ENCODE measurements at places on chromosomes 13 and 19.
A peak's percentile ranks its signal among the peaks of the same experiment; 100 is the strongest.

DNA sequence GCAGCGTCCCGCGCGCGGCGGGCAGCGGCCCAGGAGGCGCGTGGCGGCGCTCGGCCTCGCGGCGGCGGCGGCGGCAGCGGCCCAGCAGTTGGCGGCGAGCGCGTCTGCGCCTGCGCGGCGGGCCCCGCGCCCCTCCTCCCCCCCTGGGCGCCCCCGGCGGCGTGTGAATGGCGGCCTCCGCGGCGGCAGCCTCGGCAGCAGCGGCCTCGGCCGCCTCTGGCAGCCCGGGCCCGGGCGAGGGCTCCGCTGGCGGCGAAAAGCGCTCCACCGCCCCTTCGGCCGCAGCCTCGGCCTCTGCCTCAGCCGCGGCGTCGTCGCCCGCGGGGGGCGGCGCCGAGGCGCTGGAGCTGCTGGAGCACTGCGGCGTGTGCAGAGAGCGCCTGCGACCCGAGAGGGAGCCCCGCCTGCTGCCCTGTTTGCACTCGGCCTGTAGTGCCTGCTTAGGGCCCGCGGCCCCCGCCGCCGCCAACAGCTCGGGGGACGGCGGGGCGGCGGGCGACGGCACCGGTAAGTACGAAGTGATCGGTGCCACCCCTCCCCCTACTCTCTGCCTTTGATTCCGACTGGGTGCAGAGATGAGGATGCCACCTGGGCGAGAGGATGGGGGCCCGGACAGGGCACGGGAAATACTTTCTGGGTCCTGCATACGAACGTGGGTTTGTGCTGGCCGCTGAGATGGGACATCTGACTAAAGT lies 874 bp downstream of the TRIM28 start:
- DNase-seq = peak; percentile 79

GRCh38 chr13:36862722-36863121 lies 43.7 kb downstream of the RFXAP start:
- DNase-seq = no peak

DNA sequence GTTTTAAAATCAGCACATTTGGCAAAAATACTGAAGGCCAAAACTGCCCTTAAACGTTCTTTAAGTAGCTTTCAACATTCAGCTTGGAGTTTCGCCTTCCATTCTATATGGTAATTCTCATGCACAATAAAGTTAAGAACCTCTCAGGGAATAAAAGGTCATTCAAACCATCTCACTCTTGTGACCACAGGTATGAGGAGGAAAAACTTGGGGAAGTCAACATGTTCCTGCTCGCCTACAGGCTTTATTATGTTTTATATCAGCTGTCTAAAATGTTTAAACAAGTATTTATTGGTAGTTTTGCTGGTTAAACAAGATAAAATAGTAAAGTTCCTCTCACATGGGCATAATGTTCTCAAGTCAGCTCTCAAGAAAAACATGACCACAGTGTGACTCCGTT lies 19.9 kb upstream of the TM9SF2 start:
- DNase-seq = no peak

DNA sequence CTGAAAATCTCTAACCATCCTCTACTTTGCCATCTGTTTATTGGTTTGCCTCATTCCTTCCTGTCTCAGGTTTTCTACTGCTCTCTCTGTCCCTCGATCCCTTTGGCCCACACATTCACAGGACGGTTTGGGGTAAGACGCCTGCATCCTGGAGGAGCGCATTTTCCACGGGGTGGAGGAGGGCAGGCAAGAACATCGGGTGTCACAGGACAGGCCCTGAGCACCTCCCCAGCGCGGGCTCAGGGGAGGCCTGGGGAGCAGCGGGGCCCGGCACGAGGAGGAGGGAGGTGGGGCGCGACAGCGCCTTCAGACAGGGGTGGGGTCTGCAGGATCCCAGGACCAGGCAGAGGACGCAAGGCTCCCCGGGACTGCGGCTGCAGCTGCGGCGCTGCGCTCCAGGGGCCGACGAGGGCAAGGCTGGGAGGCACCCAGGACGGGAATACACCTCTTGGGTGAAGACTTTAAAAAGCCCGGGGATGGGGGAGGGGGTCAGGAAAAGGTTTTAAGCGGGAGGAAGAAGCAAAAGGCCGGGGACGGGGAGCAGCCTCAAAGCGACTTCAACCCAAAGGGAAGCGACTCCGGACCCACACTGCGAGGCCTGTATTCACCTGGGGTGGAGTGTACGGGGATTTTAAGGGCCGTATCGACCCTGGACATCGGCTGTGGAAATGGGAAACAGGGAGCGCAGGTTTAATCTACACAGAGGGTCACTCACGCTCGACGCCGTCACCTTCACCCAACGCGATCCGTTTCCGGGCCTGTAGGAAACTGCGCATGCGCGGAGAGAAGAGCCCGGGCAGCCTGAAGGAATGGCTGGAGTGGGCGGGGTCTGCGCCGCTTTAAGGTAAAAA lies at the start of gene ZNF415:
TSS of gene ZNF415 (minus strand) at position 770 of the 851 bp plus-strand sequence. CDS start 10,234 bp downstream, outside the sequence.
- peak; percentile 67 for DNase-seq

DNA sequence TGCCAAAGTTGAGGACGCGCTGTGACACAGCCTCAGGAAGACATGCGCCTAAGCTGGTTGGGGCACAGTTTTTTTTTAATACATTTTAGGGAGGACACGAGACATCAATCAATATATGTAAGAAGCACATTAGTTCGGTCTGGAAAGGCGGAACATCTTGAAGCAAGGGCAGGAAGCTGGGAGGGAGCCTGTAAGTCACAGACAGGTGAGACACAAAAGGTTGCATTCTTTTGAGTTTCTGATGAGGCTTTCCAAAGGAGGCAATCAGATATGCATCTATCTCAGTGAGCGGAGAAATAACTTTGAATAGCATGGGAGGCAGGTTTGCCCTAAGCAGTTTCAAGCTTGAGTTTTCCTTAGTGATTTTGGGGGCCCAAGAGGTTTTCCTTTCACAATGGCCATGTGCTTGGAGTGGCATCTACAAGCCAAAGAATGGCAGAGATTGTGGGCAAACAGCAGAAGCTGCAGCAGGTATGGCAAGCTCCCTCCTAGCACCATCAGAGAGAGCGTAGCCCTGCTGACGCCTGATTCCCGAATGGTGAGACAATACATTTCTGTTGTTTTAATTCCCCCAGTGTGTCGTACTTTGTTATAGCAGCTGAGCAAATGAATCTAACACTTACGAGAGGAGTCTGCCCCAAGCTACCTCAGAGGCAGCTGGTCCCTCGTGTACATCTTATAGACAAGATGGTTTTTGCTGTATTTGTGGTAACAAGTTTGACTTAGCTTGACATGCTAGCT lies 99.5 kb upstream of the TMTC4 start:
- DNase-seq = no peak

- DNase-seq = no peak
Measured at GRCh38 chr13:46126056-46126455, 21.2 kb upstream of the CPB2 start.

DNA sequence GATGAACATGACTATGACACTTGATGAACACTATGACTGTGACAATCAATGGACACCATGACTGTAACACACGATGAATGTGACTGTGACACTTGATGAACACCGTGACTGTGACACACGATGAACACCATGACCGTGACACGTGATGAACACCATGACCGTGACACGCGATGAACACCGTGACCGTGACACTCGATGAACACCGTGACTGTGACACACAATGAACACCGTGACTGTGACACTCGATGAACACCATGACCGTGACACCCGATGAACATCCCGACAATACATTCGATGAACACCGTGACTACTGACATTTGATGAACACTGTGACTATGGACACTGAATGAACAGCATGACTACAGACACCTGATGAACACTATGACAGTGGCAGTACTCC lies 30.9 kb downstream of the ZFR2 start:
- DNase-seq = no peak

DNA sequence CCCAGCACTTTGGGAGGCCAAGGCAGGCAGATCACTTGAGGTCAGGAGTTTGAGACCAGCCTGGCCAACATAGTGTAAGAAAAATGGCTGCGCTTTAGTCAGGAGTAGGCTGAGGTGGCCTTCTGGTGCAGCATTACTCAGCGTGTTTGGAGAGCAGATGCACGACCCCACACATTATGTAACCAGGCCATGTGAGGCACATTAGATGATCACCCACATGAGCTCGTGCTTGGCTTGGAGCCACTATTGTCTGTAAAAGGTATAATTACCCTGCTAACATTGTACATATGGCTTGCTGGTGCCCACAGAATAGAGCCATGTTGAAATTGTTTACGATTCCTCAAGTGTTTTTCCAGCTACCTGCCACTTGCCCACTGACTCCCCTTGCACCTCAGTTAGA lies 24.0 kb upstream of the SCEL start:
- no peak for DNase-seq

- DNase-seq = peak; percentile 41
Measured at GRCh38 chr13:46492946-46493345, 60.0 kb upstream of the LRCH1 start.

DNA sequence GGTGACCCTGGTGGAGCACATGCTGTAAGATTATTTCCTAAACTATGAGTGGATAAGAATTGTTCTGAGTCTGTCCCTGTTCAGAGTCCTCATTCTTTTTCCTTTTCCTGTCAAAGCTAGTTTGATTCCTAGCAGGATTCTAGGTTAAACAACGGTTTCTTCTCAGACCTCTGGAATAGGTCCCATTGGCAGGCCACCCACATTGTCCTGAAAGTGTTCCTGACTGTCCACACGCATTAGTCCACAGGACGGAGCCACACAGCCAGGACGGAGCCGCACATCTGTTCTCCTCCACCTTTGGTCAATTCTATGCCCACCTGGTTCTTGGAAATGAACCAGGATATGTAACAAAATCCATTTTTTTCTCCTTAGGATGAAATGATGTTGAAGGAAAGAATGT lies 46.1 kb downstream of the ANKRD10 start:
- DNase-seq = no peak

- DNase-seq = no peak
Measured at GRCh38 chr19:2984215-2984528, 6.8 kb downstream of the TLE6 start.

DNA sequence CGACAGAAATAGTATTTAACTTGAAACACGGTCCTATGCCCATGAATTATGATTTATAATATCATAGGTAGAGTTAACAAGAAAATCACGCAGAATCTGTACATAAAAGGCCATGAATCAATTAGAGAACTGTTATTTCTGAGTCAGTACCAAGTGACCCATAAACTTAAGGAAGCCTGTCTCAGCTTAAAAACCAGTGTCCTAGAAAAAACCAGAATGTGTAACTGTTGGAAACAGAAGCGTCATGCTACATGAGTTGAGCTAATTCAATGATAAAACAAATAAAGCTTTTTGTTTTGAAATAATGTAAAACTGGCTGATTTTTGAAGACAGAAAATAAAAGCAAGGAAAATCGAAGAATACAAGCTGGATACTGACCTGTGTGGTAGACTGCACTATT lies 34.8 kb upstream of the SGCG start:
- DNase-seq = no peak

DNA sequence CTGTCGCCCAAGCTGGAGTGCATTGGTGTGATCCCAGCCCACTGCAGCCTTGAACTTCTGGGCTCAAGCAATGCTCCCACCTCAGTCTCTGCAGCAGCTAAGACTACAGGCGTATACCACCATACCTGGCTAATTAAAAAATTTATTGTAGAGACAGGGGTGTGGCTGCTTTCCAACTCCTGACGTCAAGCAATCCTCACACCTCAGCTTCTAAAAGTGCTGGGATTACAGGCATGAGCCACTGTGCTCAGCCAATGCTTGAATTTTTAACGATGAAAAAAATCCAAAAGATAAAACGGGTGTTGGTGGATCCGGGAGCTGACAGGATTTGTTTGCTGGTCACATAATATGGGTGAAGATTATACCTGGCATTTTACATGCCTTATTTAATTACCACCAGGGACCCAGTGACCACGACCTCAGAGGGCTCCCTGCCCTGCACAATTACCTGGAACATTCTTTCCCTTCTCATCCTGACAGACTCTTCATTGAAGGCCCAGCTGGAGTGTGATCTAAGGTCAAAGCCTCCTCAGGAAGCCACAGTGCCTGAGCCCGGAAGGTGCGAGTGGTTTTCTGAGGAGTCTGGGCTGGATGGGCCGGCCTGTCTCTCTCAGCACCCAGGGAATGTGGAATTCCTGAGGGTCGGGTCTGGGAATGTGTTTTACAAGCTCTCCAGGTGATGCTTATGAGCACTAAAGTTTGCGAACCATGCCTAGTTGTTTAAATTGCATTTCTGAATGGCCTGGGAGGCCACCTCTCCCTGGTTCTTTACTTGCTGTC lies 193.3 kb downstream of the USP12 start:
- no peak for DNase-seq

DNA sequence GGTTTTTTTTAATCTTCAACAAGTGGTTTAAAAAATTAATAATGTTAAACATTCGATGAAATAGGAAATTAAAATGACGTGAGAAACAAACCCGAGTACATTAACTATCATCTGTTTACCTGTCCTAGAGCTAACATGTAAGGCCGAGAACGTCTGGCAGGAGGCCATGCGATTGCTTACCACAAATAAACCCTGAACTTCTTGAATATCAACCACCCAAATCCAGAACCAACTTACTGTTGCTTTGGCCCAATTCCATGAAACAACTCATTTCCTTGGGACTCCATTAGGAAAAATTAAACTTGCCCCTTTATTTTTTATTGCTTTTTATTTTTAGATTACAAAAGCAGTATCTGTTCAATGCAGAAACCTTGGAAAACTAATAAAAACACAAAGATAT lies 228.9 kb upstream of the IRS2 start:
- DNase-seq = no peak

DNA sequence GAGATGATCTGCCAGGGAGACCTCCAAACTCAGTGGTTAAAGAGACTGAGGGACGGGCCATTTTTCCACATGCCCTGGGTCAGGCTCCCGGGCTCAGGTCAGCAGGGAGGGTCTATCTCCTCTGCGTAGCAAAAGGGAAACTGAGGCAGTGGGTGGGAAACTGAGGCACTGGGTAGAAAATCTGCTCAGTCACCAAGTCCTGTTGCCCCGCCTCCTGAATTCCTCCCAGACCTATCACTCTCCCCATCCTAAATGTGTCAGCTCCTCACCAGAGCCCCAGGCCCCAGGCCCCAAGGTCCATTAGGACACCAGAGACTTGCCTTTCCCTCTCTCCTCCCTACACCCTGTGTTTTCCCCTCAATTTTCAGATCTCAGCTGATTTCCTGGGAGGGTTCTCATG lies 2.4 kb downstream of the CD320 start:
- DNase-seq = no peak

DNA sequence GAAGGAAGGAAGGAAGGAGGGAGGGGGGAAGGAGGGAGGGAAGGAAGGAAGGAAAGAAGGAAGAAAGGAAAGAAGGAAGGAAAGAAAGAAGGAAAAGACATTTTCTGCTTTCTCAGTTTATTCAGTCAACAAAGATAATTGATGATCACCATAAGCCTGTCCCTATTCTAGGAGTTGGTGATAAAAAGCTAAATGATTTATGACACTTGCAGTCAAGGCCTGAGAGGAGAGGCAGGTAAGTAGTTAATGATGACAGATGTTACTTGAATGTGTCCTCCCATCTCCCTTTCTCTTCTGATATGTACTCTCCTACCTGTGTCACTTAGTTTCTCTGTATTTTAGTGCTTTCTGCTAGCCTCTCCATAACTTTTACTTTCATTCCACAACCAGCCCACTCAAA lies 141.3 kb downstream of the SLITRK6 start:
- DNase-seq = no peak
